ENCODE measurements at places on chromosomes 6 and 20. TPM values are rescaled to one million over a fixed set of nuclear protein-coding genes. Genes with fewer than 3 reads are reported as not detected.

DNA sequence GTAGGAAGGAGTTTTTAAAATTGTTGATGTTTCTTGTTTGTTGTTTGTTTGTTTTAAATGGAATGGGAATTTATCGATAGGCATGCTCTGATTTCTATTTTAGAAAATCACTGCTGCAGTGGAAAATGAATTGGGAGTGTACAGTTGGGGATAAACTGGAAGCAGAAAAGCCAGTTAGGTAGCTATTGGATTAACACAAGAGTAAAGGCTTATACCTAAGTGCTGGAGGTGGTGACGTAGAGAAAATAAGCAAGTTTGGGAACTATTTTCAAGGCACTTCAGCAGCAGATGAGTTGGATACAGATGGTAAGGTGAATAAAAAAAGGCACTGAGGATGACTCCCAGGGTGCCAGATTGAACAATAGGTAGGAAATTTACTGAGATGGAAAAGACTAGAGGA is 164.9 kb downstream of the PLCB4 start:
- no peak for DNase-seq

Gene PAK5
- not detected for polyA plus RNA-seq

DNA sequence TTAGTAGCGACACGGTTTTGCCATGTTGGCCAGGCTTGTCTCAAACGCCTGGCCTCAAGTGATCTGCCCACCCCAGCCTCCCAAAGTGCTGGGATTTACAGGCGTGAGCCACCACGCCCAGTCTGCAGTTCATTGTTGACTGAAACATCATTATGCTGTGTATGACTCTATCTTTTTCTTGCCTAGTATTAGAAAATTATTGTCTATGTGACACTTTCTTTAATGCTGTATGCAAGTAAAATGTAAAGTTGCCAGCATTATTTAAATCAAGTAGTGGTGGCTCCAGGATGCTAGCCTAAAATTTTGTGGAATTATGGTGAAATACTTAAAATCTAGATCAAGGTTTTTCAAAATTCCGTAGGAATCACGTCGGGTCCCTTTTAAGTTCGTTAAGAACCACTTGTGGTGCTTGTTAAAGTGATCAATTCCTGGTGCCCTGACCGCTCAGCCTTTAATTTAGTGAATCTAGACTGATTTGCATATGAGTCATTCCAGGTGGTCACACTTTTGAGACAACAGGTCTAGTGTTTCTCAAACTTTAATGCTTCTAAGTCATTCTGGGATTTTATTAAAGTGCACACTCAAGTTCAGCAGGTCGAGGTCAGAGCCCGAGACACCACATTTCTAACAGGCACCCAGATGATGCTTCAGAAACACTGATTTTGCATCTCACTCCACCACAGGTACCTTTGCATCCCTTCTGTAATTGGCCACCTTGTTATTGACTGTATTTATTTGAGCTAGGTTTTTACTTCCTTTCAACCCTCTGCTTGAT is 132.6 kb upstream of the MTHFD1L start:
- peak; percentile 34 for DNase-seq

DNA sequence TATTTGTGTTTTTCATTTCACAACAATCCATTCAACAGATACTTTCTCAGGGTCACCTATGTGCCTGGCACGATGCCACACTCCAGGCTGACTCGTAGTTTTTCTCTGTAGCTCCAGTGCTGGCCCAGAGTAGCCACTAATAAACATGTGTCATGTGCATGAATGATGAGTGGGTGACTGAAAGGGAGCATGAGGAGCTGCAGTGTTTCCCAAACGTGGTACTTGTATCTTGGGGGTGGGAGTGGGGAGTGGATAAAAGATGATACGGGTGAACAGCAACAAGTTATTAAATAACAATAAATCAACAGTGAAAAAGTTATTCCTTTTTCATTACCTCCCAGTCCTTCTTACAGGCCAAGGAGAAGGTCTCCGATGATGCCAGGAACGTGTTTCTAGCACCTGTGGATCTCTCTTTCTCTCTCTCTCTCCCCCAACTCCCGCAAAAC is 17.1 kb downstream of the SRXN1 start:
- DNase-seq = no peak

Gene WTAP
- polyA plus RNA-seq = 95.7 TPM

Gene TRIM31
- 0.11 TPM for polyA plus RNA-seq

Measured in GM12878 (cell line).